ENCODE measurements at places on chromosomes 12 and 14.

DNA sequence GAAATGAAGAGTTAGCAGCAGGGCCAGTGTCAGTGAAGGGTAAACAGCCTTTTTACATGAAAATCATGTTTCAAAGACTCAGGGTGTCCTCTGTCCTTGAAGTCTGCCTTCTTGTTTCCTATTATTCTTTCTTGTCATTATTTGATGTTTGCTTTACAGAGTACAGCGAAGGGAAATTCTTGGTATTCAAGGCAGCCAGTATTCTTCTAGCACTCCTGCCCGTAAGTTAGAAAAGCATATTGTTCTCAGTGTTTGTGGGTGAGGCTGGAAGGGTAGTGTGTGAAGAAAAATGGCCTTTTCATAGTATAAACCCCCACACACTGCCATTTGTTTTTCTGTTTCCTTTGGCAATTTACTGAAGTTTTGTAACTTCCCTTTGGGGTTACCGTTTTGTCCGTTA is 217.3 kb upstream of the NAV3 start:
- DNase-seq: no peak

DNA sequence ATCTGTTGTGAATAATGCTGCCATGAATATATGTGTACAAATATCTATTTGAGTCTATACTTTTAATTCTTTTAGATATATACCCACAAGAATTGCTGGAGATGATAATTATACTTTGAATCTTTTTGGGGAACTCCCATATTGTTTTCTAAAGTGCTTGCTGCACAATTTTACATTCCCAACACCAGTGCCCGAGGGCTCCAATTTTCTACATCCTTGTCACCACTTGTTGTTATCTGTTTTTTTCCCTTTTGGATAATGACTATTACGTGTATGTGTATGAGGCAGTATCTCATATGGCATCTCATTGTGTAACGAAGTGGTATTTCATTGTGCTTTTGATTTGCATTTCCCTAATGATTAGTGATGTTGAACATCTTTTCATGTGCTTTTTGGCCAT is 127.1 kb downstream of the SUDS3 start:
- DNase-seq: no peak

DNA sequence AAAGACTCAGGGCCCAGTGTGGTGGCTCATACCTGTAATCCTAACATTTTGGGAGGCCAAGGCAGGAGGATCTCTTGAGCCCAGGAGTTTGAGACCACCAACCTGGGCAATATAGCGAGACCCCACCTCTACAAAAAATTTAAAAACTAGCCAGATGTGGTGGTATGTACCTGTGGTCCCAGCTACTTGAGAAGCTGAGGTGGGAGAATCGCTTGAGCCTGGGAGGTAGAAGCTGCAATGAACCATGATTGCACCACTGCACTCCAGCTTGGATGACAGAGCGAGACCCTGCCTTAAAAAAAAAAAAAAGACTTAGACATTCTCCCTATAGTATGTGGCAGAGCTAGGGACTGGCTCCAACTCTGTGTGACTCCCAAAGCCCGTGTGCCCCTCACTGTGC is 2.9 kb downstream of the UBE3B start:
- DNase-seq: no peak

- DNase-seq: no peak
These were observed 558.2 kb downstream of the FLRT2 start for GRCh38 chr14:86088156-86088555.

- no peak for DNase-seq
These were observed 404.7 kb downstream of the DAD1 start for GRCh38 chr14:22184157-22184829.
